ENCODE measurements at places on chromosomes 13 and 19.
A peak's percentile ranks its signal among the peaks of the same experiment; 100 is the strongest.

- DNase-seq, result no peak
These were observed 598 bp downstream of the OR2Z1 start for GRCh38 chr19:8722032-8722431.

GRCh38 chr13:31912647-31913401, 118.8 kb upstream of the FRY start:
- no peak for DNase-seq

GRCh38 chr13:95982144-95982543, 71.1 kb downstream of the UGGT2 start:
- DNase-seq, result no peak

DNA sequence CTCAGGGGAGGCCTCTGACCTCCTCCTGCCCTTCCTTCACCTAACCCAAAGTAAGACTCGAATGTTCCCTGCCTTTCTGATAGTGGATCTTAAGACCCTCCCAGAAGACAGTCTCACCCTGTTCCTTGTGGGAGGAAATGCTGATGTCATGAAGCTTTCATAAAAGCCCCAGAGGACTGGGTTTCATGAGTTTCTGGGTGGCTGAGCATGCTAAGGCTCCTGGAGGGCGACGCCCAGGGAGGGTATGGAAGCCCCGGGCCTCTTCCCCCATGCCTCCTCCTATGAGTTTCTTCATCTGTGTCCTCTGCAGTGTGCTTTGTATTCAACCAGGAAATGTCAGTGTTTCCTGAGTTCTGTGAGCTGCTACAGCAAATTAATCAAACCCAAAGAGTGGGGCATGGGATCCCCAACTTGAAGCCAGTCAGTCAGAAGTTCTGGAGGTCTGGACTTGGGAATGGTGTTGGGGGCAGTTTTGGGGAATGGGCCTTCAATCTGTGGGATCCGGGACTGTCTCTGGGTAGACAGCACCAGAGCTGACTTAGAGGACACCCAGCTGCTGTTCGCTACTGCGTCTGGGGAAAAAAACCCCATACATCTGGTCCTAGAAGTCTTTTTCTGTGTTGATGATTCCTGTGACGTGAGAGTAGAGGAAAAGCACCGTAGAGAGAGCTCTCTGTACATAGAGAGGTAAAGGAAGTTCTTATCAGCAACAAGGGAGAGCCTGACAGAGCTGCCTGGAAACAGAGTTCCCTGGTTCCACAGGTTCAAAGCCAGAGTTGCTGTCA, 2.0 kb upstream of the LILRB2 start:
- no peak for DNase-seq

DNA sequence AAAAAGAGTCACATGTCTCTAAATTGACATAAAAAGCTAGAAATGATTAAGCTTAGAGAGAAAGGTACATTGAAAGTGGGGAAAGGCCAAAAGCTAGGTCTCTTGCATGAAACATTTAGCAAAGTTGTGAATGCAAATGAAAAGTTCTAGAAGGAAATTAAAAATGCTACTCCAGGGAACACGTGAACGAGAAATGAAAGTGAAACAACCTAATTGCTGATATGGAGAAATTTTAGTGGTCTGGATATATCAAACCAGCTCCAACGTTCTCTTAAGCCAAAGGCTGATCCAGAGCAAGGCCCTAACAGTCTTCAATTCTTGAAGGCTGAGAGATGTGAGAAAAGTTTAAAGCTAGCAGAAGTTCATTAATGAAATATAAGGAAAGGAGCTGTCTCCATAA, 419.8 kb downstream of the SLITRK6 start:
- DNase-seq, result no peak

DNA sequence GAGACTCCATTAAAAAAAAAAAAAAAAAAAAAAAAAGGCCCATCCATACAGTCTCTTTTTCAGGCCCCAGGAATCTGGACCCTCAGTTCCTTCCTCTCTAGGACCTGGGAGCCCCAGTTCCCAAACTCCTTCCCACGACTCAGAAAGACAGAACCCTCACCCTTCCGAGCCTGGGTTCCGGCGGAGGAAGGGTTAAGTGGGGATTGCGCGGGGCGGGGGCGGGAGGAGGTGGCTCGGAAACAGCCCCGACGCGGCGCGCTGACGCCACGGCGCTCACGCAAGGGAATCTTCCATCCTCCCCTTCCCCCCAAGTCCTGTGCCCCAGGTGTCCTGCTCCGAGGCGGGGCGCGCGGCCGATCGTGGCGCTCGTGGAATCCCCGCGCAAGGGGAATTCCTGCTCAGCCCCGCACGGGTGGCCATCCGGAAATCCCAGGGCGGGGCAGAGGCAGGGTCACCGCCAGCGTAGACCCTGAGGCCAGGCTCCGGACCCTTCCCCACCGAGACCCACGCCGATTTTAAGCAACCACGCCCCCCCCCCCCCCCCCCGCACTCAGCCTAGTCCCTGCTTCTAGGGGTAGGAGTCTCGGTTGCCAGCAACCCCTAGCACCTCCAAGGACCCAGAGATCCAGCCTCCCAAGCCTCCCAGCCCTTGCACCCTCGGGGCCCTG, 659 bp downstream of the NFKBID start:
- DNase-seq, result peak; percentile 86

GRCh38 chr13:75180805-75181455, 301.0 kb downstream of the TBC1D4 start:
- DNase-seq, result no peak

- DNase-seq, result no peak
These were observed 14.4 kb upstream of the SACS start for GRCh38 chr13:23447927-23448326.

DNA sequence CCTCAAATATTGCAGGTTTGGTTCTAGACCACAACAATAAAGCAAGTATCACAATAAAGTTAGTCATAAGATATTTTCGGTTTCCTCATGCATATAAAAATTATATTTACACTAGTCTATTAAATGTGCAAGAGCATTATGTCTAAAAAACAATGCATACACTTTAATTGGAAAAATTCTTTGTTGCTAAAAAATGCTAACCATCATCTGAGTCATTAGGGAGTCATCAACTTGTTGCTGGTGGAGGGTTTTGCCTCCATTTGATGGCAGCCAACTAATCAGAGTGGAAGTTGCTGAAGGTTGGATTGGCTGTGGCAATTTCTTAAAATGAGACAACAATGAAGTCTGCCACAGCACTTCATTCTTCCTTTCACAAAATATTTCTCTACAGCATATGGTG, 422.3 kb upstream of the GPC6 start:
- DNase-seq, result no peak

DNA sequence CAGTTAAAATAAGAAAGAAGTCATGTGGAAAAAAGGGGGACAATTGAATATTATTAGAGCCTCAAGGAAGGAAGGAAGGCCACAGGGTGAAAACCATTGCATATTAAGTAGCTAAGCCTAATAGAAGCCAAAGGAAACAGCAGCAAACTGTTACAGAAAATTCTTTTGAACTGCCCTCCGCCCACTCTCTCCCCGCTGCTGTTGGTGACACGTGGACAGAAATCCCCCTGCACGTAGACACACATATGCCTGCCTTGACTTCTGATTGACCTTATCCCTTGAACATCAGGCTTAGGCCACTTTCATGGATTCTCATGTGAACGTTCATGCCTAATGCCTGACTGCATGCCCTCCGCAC, 229.1 kb downstream of the KCNRG start:
- no peak for DNase-seq

- no peak for DNase-seq
These were observed 426 bp downstream of the KLC3 start for GRCh38 chr19:45340899-45341453.

- no peak for DNase-seq
These were observed 35.8 kb upstream of the CEACAM21 start for GRCh38 chr19:41540041-41540695.

DNA sequence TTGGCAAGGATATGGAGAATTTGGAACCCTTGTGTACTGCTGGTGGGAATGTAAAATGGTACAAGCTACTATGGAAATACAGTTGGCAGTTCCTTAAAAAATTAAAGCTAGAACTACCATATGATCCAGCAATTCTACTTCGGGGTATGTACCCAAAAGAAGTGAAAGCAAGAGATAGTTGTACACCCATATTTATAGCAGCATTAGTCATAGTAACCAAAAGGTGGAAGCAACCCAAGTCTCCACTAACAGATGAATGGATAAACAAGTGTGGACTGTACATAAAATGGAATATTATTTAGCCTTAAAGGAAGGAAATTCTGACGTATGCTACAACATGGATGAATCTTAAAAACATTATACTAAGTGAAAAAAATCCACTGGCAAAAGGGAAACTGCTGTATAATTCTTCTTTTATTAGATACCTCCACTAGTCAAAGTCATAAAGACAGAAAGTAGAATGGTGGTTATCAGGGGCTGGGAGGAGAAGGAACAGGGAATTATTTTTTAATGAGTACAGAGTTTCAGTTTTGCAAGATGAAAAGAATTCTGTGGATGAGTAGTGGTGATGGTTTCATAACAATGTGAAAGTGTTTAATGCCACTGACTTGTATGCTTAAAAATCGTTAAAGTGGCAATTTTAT, 141.6 kb downstream of the RXFP2 start:
- no peak for DNase-seq

DNA sequence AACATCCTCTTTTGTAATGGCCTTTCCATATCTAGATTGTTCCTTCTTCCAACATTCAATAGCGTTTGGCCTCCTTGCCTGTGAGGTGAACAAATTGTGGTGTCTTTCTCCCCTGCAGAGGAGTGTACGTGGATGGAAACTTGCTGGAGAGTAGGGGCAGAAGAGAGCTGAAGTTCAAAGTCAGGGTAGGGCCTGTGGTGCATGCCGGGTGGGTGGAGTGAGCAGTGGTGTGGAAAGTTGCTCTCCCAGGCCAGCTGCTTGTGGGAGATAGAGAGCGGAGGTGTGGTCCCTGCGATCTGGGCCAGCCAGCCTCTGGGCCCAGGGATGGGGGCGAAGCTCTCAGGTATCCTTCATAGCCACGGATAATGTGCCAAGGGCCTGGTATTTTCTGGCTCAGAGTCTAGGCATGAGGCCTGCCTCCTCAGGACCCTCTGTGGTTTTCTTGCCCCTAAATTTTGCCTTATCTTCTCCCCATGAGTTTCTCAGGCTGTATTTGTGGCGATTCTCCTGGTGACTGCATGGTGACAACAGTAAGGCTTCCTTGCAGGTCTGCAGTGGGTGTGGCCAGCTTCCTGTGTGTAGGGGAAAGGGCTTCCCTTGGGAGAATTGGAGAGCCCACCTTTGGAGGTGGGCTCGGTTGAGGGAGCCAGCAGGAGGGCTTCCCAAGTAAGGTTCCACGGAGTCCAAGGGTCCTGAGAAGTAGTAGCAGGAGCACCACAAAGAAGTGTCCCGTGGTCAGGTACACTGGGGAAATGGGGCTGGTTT, 6.7 kb downstream of the RGCC start:
- peak; percentile 41 for DNase-seq

- DNase-seq, result no peak
These were observed 18.9 kb downstream of the SPATA13 start for GRCh38 chr13:24179486-24179850.

DNA sequence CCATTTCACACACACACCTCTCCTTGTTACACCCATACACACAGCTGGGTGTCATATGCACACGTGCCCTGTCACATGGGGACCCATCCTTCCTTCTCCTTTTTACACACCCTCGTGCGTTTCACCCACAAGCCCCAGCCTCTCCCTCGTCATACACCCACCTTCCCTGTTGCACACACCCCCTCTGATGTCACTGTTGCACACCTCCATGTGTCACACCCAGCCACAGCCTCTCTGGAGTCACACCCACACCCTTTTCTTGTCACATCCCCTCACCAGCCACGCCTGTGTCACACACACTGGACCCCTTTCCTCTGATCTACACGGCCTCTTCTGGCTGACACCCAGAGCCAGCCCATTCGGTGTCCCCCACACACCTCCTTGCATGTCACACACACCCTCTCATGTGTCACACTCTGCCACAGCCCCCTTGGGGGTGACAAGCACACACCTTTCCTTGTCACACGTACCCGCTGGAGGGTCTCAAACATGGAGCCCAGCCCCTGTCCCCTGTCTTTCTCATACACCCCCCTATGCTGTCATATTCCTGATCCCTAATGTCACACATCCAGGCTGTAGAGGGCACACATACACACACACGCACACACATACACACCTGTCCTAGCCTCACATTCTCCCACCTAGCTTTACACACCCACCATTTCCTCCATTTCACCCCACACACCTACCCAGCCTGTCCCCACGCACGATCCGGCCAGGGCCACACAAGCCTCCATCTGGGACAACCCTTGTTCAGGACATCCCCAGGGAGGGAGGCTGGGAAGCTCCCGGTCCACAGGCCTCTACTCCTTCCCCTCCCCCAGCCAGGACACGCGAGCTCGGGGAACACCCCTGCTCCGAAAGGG, 1.4 kb downstream of the NOVA2 start:
- no peak for DNase-seq

DNA sequence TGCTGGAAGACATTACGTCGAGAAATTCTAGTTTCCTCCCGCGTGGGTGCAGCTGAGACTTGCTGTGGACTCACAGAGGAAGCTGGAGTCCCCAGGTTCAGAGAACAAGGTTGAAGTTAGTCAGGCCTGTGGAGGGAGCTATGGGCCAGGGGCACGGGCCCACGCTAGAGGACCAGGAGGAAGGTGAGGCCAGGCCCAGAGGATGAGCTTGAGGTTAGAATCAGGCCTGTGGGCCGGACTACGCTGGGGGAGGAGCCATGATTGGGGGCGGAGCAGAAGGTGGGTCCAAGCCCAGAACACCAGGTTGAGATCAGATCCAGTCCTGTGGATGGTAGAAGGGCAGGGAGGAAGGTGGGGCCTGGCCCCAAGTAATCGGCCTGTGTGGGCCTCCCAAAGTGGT, 32.6 kb downstream of the ZNF846 start:
- DNase-seq, result no peak

DNA sequence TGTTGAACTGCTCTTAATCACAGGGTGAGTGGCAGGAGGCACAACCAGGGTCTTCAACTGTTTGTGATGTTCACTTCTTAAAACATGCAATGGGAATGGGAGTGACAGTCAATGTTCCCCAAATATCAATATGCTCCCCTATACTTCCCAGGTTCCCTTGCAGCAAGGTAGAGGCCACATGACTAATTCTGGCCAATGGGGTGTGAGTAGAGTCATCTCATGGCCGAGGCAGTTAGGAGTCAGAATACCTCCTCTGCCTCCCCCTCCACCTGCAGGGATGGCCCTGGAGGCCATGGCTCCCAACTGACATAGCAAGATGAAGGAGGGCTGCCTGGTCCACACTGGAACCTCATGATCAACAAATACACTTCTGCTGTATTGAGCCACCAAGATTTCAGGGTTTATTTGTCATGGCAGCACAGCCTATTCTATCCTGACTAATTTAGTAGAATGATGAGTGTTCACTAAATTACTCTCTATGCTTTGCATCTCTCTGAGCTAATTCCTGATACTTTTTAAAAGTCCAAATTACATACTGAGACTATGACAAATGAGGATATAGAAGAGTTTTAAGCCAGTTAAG, 8.9 kb downstream of the VRK3 start:
- DNase-seq, result no peak

DNA sequence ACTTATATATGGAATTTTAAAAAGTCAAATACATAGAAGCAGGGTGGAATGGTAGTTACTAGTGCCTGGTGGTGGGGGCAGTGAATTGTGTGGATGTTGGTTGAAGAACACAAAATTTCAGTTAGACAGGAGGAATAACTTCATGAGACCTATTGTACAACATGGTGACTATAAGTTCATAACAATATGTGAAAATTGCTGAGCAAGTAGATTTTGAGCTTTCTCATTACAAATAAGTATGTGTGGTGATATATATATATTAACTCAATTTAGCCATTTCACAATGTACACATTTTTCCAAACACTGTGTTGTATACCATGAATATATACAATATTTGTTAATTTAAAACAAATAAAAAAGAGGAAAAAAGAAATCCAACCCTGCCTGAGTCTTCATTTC, 641.1 kb downstream of the DIAPH3 start:
- DNase-seq, result no peak

All from activated CD4-positive, alpha-beta T cell treated with anti-CD3 and anti-CD28 coated beads for 1 hour (primary cell).